NCI-H2081 treated with DMSO at 0.1 percent for 48 hours (cell line): ENCODE measurements at places on chromosomes 12 and 14.

- DNase-seq: no peak
Measured at GRCh38 chr14:25049093-25049567, 817 bp downstream of the STXBP6 start.

- no peak for DNase-seq
Measured at GRCh38 chr14:103031566-103031911, 25.8 kb downstream of the CDC42BPB start.

DNA sequence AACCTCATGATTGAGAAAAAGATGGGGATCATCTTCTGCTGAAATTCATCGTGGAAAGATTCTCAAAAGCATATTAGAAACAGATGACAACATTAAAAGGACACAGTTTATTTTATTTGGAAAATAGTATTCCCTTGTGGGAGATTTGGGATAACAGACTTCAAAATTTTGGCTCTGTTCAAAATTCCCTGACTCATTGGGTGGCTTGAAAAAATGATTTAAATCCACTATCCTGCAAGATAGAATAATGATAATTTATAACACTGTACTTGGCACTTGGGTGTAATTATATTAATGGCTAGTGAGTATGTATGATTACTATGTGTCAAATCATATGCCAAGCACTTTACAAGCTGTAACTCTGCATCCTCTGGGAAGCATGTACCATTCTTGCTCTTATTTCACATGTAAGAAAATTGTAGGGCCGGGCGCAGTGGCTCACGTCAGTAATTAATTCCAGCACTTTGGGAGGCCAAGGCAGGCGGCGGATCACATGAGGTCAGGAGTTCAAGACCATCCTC, 128.8 kb downstream of the LMNTD1 start:
- DNase-seq: no peak

DNA sequence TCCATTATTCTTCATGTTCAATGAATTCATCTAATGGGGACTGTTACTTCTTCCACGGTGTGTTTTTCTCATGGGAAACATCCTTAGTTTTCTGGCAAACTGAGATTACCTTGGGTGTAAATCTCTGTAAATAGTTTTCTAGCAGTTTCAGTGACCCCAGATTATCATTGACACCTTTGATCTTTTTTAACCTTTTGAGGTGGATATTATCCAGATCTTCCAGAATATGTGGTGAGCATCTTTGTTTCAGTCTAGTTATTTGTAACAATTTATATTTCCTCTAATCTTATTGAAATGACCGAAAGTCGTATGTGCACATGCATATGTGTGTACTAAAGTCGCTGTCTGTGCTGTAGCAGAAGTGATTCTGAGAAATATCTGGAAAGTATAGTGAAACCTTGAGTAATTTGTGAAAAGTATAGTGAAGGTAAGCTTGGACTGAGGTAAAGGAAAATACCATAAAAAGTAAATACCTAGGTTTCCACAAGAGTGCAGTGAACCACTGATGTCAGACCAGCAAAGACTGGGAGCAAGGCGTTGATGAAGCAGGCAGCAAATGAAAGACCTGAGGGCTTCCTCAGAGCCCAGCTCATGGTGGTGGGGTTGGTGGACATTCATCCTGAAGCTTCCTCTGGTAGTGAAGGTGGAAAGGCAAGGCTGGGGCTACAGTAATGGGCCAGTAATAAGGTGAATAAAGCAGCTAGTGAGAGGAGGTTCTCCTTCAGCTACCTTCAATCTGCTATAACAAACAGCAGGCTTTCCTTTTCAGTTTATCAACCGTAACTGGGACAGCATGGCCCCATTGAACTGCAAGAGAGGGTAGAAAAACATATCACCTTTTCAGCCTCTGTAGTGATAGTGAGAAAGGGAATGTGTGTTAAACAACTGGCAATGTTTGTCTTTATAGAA, 480.2 kb upstream of the FBXO33 start:
- no peak for DNase-seq

GRCh38 chr14:104116756-104117340, 21.5 kb upstream of the KIF26A start:
- DNase-seq: no peak

- no peak for DNase-seq
Measured at GRCh38 chr12:122830517-122831214, 4.6 kb upstream of the HIP1R start.

- no peak for DNase-seq
Measured at GRCh38 chr12:57781801-57782200, 786 bp upstream of the TSFM start.

DNA sequence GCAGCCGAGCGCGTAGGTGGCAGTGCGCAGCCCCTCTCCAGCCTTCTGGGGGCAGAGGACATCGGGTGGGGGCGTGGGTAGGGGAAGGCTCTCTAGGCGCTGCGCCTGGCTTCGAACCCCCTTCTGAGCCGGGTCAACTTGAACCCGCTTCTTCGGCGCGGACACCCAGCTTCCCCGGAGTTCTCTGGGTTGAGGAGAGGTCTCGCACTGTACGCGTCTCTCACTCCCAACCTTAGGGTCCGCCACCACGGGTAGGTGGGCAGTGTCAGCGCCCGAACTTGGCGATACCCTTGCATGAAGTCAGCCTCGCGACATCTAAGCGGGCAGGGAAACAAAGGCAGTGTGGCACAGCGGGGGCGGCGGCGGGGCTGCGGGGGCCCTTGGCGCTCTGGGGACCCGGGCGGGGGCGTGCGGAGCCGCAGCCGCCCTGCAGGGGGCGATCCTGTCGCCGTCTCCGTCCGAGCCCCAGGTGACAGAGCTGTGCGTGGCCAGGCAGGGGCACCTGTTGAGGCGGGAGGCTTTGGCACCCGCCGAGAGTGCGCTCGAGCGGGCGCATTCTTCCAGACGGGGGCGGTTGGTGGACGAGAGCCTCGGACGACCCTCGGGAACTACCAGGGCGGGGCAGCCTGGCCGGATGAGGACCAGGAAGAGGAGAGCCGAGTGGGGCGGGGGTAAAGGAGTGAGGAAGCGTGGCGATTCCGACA, 1.1 kb downstream of the GALNT16 start:
- no peak for DNase-seq

GRCh38 chr14:70789961-70790360, 19.4 kb downstream of the MAP3K9 start:
- DNase-seq: no peak

DNA sequence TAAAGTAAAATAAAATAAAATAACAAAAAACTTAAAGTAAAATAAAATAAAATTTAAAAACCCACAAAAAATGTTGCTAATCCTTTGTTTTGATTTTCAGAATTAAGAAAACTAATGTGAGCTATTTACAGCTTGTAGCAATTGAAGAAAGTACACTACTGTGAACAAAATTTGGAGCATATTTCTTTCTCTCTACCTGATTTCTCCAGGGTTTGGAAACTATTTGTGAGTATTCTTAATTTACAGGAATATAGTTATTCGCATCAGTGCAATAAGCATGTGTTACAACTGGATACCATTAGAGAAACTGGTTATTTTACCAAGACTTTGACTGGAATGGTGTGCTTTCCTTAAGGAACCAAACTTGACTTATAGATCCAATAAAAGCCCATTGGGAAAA, 86.1 kb upstream of the CNOT2 start:
- DNase-seq: no peak

- no peak for DNase-seq
Measured at GRCh38 chr12:52439420-52439819, 5.2 kb upstream of the KRT75 start.

DNA sequence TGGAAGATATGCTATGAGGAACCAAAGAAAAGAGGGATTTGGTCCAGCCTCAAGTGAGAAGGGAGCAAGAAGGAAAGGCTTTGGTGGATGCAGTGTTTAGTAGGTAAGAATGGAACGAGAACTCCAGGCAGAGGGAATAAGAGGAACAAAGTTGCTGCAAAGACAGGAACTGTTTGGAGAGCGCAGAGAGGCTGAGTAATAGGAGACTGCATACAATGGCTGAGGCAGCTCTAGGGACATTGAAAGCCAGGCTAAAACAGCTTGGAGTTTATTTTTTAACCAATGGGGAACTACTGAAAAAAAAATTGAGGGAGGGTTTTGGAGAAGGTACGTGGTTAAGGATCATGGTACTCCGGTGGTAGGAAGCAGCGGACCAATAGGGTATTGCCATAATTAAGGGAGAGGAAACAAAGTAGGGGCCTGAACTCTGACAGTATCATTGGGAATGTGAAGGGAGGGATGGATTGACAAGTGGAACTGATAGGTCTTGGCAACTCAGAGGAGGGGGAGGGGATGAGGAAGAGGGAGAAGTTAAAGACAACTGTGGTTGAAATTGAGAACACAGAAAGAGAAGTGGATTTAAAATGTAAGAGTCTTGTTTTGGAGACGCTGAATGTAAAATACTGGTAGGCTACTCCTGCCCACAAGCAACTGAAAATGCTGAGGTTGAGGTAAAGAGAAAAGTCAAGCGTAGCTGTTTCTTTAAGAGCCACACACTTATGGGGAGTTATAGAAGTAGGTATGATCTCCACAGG, 4.8 kb downstream of the ASCL4 start:
- DNase-seq: no peak

DNA sequence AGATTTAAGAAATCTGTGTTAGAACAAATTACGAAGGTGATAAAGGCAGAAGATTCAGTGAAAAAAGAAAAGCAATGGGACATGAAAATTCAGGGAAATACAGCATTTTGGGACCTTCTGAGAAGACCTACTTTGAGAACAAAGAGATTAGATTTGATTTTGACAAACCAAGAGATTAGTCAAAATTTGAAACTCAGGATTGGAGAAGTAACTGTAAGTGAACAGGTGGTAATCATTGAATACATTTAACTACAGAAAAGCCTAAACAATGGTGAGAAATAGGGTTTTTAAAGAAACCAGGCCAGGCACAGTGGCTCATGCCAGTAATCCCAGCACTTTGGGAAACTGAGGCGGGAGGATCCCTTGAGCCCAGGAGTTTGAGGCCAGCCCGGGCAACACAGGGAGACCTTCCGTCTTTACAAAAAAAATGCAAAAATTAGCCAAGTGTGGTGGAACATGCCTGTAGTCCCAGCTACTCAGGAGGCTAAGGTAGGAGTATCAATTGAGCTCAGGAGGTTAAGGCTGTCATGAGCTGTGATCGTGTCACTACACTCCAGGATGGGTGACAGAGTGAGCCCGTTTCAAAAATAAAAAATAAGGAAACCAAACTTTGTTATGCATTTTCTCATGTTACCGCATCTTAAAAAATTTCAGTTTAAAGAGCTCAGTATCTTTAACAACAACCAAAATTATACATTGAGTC, 8.9 kb upstream of the SAV1 start:
- no peak for DNase-seq

GRCh38 chr12:89051065-89051677, 301.1 kb downstream of the DUSP6 start:
- DNase-seq: peak; percentile 32

GRCh38 chr14:38578278-38578681, 322.4 kb upstream of the CLEC14A start:
- no peak for DNase-seq

GRCh38 chr12:52010692-52011601, 4.2 kb downstream of the TAMALIN start:
- DNase-seq: no peak

GRCh38 chr12:90368081-90368480, 586.9 kb downstream of the CCER1 start:
- no peak for DNase-seq

DNA sequence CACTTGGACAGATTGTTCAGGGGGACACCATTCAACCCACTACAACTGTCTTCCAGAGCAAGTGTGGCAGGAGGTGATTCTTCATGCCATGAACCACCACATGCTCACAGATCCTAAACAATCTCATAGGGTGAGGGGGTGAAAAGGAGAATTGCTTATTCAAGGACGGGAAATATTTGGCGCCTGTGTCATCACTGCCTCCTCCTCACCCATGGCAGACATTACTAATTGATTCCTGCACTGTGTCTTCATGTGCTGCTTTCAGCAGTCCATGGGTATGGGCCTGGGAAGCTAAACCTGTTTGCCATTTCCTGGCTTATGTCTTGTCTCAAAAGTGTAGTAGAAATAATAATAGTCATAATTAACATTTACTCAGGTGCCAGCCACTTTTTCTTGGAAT, 31.3 kb downstream of the MMAB start:
- no peak for DNase-seq

GRCh38 chr14:65772921-65773574, 360.5 kb downstream of the FUT8 start:
- no peak for DNase-seq

DNA sequence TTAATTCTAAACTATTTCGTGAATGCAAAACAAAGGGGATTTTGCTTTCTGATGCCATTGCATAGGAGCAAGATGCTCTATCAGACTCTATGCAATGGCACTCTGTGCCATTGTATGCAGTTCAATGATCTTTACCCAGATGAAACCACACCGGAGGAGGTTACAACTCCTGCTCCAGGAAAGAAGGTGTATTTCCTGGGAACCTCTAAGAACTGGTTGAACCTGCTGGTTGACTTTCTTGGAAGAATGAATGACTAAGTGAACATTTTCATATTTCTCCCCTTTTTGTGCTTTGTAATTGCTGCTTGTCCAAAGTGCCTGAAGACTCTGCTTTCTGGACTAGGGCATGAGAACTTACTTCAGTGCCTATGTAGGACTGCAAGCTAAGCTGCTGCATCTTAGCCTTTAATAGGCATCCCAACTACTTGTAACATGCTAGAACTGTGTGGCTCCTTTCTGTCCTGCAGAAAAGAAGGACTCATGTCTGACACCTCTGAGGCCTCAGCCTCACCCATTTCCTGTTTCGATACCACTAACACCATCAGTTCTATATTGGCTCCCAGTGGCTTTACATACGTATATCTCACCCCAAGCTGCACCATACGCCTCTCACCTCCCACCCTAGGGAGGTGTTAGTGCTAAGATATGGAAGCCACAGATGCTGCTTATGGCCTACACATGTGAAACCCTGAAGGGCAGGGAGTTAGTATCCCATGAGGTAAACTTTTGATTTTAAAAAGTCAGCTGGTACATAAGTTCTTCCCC, 193.5 kb upstream of the CNOT2 start:
- DNase-seq: no peak

DNA sequence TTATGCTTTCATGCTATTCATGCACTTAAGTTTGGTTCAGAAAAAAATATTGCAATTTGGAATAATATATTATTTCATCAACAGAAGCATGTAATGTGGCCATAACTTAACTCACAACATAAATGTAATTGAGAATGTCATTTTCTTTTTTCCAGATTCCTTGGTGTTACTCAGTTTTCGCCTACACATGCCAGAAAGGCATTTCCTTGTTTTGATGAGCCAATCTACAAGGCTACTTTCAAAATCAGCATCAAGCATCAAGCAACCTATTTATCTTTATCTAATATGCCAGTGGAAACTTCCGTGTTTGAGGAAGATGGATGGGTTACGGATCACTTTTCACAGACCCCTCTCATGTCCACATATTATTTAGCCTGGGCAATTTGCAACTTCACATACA, 14.4 kb downstream of the TRHDE start:
- DNase-seq: no peak

GRCh38 chr12:10234562-10234961, 21.9 kb downstream of the GABARAPL1 start:
- DNase-seq: no peak

DNA sequence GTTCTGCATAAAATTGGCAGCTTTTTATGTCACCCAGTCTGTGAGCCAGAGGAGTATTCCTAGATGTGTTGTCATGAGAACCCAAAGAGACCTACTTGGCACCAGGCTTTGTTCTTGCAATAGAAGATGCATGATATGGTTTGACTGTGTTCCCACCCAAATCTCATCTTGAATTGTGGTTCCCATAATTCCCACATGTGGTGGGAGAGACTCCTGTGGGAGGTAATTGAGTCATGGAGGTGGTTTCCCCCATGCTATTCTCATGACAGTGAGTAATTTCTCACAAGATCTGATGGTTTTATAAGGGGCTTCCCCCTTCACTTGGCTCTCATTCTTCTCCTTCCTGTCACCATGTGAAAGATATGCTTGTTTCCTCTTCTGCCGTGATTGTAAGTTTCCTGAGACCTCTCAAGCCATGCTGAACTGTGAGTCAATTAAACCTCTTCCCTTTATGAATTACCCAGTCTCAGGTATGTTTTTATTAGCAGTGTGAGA, 572.0 kb upstream of the ATP2B1 start:
- DNase-seq: no peak
